ENCODE measurements at places on chromosomes 3 and 15. TPM values are rescaled to one million over a fixed set of nuclear protein-coding genes. Genes with fewer than 3 reads are reported as not detected.

Gene CPN2
- total RNA-seq = not detected

Gene ITIH1
- total RNA-seq = not detected

Gene PPCDC
- 2.5 TPM for total RNA-seq

Gene A4GNT
- not detected for total RNA-seq

Gene CCDC191
- 3.4 TPM for total RNA-seq

Gene CFAP100
- total RNA-seq = 2.5 TPM

Gene LYZL4
- total RNA-seq = not detected

Gene MITF
- 0.98 TPM for total RNA-seq

Gene LRIG1
- total RNA-seq = 41.3 TPM

Gene SAMD7
- total RNA-seq = not detected

Gene SENP7
- 63.2 TPM for total RNA-seq

Gene SEMA3F
- total RNA-seq = 8.9 TPM

Data from temporal lobe (tissue), 4 donors.